Regular cardiac myocyte (primary cell): ENCODE measurements at places on chromosomes 6 and 20. TPM values are rescaled to one million over a fixed set of nuclear protein-coding genes. Genes with fewer than 3 reads are reported as not detected.

DLGAP4 gene
- 14.6 and 16.9 TPM in 2 replicates for total RNA-seq

SLC44A4 gene
- total RNA-seq, result not detected in 2 replicates

ADGRF1 gene
- under 0.01 TPM in 1 of 2 replicates, not detected in the other for total RNA-seq

EMILIN3 gene
- total RNA-seq, result not detected in 2 replicates

FERMT1 gene
- total RNA-seq, result 3.4 and 6.3 TPM in 2 replicates

LY86 gene
- not detected in 2 replicates for total RNA-seq

POLR3F gene
- total RNA-seq, result 17.8 and 19.4 TPM in 2 replicates

CDSN gene
- total RNA-seq, result under 0.01 TPM in 1 of 2 replicates, not detected in the other

ELOVL2 gene
- 0.38 and 2.8 TPM in 2 replicates for total RNA-seq

ARMC2 gene
- 1.5 and 6.2 TPM in 2 replicates for total RNA-seq

NKX2-2 gene
- total RNA-seq, result not detected in 2 replicates

BACH2 gene
- under 0.01 TPM in 2 replicates for total RNA-seq

SAMD3 gene
- 26.5 and 28.8 TPM in 2 replicates for total RNA-seq

ENPP4 gene
- 0.77 and 8.5 TPM in 2 replicates for total RNA-seq

RNF217 gene
- 8.2 and 21.1 TPM in 2 replicates for total RNA-seq

PRRT1 gene
- total RNA-seq, result 0.28 TPM in 1 of 2 replicates, not detected in the other

RIPPLY2 gene
- not detected in 2 replicates for total RNA-seq

RCAN2 gene
- total RNA-seq, result 0.85 and 1.2 TPM in 2 replicates

SLC2A4RG gene
- total RNA-seq, result 22.0 and 22.3 TPM in 2 replicates

SLC35D3 gene
- under 0.01 TPM in 1 of 2 replicates, not detected in the other for total RNA-seq

CALHM5 gene
- total RNA-seq, result 11.7 and 17.2 TPM in 2 replicates

OR2H2 gene
- total RNA-seq, result not detected in 2 replicates

CGA gene
- total RNA-seq, result 0.28 TPM in 1 of 2 replicates, not detected in the other

OARD1 gene
- 8.2 and 13.0 TPM in 2 replicates for total RNA-seq

PPIL6 gene
- total RNA-seq, result 1.9 and 6.5 TPM in 2 replicates

GSTA3 gene
- not detected in 2 replicates for total RNA-seq

RIMS1 gene
- 17.1 and 39.5 TPM in 2 replicates for total RNA-seq

NRSN1 gene
- total RNA-seq, result not detected in 2 replicates

TULP1 gene
- total RNA-seq, result not detected in 2 replicates

BMP6 gene
- 22.0 and 47.4 TPM in 2 replicates for total RNA-seq
